Activated CD4-positive, CD25-positive, alpha-beta regulatory T cell treated with anti-CD3 and anti-CD28 coated beads, Interleukin-2, amount 50 U/mL, for 24 hours (primary cell): ENCODE measurements at places on chromosomes 2 and 18.

- ATAC-seq = no peak
These were observed 116.1 kb upstream of the CYP26B1 start for GRCh38 chr2:72263776-72264060.

DNA sequence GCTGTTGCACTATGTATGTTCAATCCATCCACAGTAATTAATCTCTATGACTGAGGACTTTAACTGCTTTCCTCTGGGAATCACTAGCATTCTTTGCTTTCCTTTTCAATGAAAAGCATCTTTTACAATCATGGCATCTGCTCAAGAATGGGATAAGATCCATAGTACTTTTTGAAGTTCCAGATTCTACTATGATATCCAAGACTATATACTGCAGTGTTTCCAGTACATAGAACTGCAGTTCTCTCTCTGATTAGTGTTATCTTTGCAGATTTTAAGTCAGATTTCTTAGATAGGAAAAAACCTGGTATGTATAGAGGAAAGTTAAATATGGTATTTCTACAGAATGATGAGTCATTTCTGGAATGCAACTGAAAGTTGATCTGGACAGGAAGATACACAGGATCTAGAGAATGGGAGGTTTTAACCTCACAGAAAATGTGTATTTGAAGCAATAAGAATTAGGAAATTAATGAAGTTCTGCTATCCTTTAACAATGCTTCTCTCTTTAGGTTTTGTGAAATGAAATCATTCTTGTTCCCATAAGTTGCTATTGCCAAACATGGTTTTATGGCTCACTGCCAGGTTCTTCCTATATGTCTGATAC is 670.7 kb downstream of the ERBB4 start:
- ATAC-seq = no peak

GRCh38 chr2:174492963-174493431 is 6.2 kb upstream of the GPR155 start:
- peak; percentile 88 for ATAC-seq

DNA sequence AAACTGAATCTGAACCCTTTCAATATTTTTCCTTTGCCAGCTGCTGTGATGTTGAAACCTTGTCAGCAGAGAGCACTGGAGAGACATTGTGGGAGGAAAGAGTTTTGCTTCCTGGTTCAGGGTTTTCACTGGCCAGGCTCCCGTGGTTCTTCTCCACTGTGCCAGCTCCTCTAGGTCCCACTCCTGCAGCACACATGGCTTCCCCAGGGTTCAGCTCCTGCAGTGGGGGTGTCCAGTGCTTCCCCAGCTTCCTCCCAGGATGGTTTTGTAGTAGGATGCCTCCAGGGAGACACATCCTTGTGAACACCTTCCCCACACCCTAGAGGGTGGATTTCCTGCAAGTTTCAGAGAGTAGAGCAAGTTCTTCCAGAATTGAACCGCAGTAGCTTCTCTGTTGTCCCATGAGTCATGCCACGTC is 24.0 kb upstream of the SULT1C3 start:
- ATAC-seq = no peak

GRCh38 chr2:158717366-158718195 is 77.5 kb upstream of the DAPL1 start:
- ATAC-seq = no peak

DNA sequence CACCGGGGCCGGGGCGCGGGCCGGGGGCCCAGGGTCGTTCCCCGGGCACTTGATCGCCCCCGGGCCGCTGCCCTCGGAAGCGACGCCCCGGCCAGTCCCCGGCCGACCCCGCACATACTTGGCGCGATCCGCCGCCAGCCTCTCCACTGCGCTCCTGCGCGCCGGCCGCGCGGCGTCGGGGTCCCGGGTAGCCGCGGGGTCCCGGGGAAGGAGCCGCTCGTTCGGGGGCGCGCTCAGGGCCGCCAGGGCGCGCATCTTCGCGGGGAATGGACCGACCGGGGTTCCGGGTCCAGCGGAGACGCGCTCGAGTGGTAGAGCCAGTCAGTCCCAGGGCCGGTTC is 204 bp downstream of the FAM110C start:
- ATAC-seq = peak; percentile 24

DNA sequence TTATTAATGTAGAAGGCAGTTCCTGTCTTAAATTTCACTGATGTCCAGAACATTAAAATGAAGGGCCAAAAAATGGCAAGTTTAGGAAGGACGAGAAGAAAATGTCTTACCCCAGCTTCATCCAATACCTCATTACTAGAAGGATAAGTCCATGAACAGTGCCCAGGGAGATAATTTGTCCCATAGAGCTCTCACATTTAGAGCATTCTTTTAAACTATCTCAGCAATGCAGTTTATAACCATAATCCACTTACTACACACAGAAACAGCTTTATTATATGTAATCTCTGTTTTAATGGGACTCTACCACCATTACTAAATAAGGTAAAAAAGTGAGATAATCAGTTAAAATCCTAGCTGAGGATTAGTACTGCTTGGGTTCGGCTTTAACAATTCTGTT is 142.5 kb downstream of the PARD3B start:
- no peak for ATAC-seq

- ATAC-seq = no peak
These were observed 47.5 kb downstream of the ANKRD44 start for GRCh38 chr2:197263077-197263476.

DNA sequence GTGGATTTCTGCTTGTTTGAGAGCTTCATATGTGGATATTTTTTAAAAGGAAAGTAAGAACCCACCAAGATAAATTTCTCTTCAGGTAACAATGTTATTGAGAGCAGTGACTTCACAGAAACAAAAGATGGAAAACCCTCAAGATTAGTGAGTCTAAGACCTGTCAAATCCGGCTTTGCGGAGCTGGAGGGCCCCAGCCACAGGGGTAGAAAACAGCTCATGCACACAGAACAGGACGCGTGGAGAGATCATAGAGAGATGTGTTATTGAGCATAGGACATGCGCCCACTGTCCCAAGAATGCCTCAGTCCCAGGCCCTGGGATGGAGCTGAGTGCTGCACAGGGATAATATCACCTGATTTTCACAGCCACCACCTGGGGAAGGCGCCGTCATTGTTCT is 21.3 kb downstream of the EDAR start:
- ATAC-seq = no peak

GRCh38 chr18:48789259-48789812 is 161.4 kb downstream of the SMAD7 start:
- no peak for ATAC-seq

- no peak for ATAC-seq
These were observed 19.7 kb upstream of the SFXN5 start for GRCh38 chr2:73091164-73091563.

DNA sequence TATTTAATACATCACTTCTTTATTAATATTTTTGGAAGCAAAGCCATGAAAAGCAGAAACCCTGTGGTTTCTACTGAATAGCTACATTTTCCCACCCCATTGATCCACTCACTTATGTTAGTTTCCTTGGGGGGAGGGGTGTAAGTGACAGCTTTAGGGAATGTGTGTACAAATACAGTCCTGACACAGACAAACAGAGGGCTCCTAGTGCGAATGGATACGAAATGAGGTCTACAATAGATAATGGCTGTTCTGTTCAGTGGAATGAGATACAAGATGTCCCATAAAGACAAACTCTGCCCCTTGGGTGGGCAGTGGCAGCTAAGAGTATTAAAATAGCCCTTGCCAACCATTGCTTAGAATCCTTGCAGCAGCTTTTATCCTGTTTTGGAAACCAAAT is 312.9 kb downstream of the NCKAP5 start:
- no peak for ATAC-seq

- ATAC-seq = no peak
These were observed 9.5 kb downstream of the SEPTIN2 start for GRCh38 chr2:241325257-241325656.

GRCh38 chr2:130824492-130825061 is 12.1 kb upstream of the ARHGEF4 start:
- ATAC-seq = peak; percentile 93

DNA sequence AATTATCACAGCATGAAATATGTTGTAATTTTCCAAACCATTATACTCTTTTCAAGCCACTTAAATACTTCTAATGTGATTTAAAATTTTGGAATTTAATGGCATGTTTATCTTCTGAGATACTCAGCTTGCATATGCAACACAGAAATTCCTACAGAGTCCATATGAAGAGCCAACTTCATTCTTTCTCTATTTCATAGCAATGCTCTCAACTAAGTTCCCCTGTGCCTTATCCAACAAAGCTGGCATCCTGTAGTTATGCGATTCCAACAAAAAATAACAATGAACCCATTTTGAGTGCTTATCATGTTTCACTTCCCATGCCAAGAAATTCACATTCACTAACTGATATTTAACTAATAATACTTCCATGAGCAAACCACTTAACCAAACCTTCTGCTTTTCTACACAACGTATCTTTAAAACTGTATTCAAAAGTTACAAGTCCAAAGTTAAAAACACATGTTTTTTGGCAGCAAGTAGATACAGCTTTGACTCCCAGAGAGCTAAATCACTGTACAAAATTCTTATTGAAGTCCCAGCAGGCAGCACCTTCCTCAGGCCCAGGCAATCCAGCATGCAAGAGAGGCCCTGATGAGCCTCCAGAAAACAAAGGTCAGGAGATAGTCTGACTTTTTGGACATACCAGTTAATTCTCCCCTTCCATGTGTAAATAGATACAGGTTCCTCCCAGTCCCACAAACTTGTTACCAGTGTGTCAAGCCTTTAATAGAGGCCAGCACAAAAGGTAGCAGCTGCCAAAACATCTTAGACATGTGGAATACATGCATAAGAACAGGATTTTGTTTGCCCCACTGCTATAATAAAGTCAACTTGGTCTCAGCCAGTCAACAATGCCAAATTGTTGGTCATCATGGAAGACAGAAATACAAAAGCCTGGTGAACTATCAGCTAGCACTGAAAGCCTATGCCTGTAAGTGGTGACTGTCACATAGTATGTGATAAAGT is 113.1 kb upstream of the WDR75 start:
- ATAC-seq = no peak

- peak; percentile 38 for ATAC-seq
These were observed 119.1 kb downstream of the BAZ2B start for GRCh38 chr2:159497256-159497655.

- ATAC-seq = no peak
These were observed 144.7 kb downstream of the CAPN13 start for GRCh38 chr2:30662268-30663131.

- no peak for ATAC-seq
These were observed 104.2 kb upstream of the PID1 start for GRCh38 chr2:229375251-229375650.

DNA sequence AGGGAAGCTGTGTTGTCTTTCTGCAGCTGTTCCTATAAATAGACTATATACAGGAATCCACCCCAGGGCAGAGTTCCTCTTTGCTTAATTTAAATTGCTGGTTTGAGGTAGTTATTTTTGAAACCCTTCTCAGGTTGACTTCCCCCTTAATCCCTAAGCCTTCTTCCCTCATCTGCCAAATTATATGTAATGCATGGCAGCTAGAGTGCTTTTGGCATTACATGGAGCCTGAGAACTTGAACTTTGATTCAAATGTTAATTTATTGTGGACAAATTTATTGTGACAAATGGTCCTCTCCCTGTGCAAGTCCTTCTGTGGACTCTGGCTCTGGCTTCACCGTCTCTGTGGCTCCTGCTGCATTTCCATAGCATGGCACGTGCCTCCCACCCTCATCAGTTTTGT is 29.2 kb downstream of the MYO1B start:
- ATAC-seq = no peak

- ATAC-seq = no peak
These were observed 11.2 kb upstream of the IKZF2 start for GRCh38 chr2:213162516-213163118.

DNA sequence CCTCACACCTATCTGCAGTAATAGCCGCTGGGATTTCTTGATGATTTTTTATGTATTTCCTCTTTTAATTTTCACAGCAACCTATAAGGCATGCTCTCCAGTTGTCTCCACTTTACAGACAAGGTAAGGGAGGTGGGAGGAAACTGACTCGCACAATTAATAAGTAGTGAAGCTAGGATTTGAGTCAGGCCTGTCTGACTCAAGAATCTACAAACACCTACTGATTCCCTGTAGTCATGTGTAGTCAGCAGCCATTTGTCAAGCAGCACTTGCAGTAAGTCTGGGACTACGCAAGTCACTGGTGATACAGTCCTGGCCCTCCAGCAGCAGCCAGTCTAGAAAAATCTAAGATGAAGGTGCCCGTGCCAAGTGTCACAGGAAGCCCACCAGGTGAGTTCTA is 193.6 kb upstream of the PKDCC start:
- peak; percentile 84 for ATAC-seq

DNA sequence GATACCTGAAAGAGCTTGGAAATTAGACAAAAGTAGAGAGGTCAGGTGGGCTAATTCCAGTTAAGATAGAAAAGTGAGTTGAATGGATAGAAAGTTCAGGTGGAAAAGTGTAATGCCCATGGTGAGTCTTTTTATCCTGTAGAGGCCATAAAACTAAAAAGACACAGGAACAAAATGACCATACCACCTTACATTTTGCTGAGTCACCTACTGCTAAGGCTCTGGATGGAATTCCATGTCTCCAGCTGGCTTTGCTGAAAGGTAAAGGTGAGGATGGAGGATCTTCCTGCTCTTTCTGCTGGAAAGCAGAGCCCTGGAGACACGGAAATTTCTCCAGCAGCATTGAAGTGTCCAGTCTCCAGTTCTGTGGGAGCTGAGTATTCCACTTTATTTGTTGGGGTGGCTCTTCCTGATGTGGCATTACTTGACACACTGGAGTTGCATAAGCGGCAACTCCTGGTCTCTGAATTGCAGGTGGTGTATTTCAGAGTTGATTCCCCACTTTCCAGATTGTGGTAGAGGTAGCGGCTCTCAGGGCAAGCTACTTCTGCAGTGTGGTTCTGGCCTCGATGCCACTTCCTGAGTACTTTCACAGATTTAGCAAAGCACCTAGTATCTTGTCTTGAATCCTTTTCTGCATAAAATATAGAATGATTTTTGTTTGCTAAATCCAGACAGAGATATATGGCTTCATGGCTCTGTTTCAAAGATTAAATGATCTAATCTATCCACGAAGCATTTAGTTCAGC is 10.7 kb downstream of the IL1RL2 start:
- ATAC-seq = no peak

GRCh38 chr2:207474863-207475485 is 54.8 kb upstream of the CREB1 start:
- no peak for ATAC-seq

- ATAC-seq = no peak
These were observed 73.4 kb upstream of the NDUFV2 start for GRCh38 chr18:9029131-9029530.

- no peak for ATAC-seq
These were observed 144.0 kb downstream of the GLI2 start for GRCh38 chr2:120879431-120880295.

GRCh38 chr18:44654573-44654972 is 26.1 kb upstream of the SETBP1 start:
- no peak for ATAC-seq

DNA sequence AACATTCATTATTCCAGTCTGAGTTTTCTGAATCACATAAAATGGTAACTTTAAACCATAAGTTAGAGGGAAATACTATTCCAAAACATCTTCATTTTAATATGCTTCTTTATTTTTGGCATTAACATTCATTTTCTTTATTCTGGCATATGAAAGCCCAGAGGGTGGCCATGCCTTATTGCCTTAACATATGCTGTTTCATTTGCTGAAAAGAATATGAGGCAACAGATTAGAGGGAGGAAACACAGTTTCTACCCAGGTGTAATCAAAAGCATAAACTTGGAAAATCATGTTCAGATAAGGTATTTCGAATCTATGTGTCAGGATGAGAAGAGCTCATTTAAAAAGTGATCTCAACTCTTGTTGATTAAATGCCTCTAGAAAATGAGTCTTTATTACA is 379.9 kb upstream of the DSEL start:
- no peak for ATAC-seq

GRCh38 chr2:118940486-118941120 is 1.4 kb upstream of the MARCO start:
- ATAC-seq = no peak

- ATAC-seq = no peak
These were observed 29.4 kb downstream of the ZFP36L2 start for GRCh38 chr2:43196768-43197587.
